ENCODE measurements at places on chromosomes 5 and 9.

DNA sequence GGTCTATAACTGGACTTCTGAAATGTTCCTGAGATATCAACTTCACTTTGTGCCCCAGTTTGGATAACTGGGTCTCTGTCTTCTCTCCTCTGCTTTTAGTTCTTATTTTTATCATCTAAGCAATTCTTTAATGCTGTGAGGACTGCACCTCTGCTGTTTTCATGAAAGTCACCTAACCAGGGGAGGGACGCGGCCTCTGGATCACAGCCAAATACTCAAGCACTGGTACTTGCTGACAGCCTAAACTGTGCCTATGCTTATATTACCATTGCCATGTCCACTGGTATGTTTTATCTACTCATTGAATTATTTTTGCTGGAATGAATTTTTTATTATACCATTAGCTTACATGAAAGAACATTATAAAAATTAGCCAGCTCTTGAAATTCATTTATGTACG, 674.0 kb downstream of the DMRTA1 start:
- DNase-seq: no peak

DNA sequence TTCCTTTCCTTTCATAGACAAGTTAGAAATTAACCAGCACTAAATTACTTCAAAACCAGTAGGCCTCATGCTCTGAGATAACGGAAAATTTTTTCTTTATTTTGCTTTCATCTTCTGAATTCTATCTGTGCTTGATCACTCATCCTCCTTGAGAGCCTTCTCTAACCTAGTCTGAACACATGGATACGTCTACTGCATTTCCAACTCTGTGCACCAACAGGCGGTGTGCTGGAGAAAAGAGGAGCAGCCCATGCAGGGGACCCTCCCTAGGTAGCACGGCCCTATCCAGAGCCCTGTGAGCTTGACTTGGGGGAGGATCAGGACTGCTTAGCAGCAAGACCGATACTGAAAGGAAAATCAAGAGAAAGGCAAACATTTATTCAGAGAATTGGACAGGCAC, 149.8 kb downstream of the AUH start:
- no peak for DNase-seq

DNA sequence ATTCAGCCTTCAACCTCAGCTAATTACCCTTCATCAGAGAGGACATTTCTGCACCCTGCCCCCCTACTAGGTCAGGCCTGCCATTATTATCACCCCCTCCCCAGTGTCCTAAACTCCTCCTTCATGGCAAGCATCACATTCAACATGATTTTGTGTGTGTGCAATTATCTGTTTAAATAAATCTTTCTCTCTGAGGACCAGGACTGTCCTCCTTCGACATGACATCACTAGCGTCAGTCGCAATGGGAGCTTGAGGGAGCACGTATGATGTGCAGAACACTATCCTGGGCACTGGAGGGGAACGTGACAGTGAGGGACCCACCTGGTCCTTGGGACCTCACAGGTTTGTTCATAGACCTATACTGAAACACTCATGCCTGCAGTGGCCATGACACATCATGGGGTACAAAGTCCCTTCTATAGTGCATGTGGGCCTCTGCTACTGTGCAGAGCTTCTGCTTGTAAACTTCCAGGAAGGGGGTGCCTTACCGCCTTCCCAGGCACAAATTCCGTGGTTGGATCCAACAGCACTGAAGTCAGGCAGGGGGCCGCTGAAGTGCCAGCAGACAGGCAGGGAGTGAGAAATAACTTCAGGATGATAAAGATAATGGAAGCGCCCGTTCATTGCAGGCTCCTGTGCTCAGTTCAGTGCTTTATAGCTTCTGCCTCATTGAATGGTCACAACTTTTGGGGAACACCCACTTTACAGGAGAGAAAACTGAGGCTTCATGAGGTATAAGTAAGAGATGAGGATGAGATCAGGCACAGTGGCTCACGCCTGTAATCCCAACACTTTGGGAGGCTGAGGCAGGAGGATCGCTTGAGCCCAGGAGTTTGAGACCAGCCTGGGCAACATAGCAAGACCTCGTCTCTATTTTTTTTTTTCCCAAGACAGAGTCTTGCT, 36.0 kb upstream of the STXBP1 start:
- no peak for DNase-seq

GRCh38 chr9:133811471-133811870, 73.3 kb upstream of the SARDH start:
- no peak for DNase-seq

DNA sequence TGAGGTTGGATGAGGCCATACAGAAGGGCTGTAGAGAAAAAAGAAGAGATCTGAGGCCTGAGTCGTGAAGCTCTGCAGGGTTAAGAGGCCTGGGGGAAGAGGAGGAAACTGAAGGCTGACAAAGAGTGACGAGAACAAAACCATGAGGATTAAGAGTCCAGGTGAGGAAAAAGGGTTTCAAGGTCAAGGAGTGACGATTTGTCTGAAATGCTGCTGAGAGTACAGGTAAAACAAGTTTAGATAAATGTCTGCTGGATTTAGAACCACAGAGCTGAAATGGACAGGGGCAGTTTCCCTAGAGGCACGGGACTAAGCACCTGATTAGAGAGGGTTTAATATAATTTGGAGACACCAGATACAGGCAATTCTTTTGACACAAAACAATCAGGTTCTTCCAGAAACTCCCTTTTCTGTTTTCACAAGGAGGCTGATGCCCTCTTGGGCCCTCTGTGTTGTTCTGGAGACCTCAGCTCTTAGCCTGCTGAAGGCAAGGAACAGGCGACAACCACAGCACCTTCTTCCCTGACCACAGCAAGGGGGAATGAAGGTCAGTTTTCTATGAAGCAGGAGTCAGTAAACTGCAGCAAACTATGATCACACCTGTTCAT, 14.6 kb upstream of the GCNT1 start:
- DNase-seq: no peak

Data from activated gamma-delta T cell treated with Interleukin-2 at 50 U/mL for 16 hours (primary cell).